ENCODE measurements at places on chromosomes 5 and 9.

- no peak for DNase-seq
These were observed 17.6 kb downstream of the TRMO start for GRCh38 chr9:97904725-97905124.

- DNase-seq: no peak
These were observed 34.2 kb upstream of the GOLGA1 start for GRCh38 chr9:124975131-124975530.

- DNase-seq: no peak
These were observed 122.0 kb downstream of the DAB2IP start for GRCh38 chr9:121773286-121773953.

DNA sequence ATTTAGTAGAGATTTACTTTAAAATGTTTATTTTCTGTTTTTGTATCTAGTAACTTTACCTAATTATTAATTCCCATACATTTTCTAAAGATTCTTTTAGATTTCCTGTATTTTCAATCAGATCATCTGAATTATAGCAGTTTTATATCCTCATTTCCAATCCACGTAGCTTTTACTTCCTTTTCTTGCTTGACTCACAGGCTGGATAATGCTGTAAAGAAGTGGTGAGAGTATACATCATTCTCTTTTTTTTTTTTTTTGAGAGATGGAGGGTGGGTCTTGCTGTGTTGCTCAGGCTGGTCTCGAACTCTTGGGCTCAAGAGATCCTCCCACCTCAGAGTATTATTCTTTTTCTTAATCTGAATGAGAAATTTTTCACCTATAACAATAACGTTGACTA, 11.2 kb upstream of the SETX start:
- DNase-seq: no peak

DNA sequence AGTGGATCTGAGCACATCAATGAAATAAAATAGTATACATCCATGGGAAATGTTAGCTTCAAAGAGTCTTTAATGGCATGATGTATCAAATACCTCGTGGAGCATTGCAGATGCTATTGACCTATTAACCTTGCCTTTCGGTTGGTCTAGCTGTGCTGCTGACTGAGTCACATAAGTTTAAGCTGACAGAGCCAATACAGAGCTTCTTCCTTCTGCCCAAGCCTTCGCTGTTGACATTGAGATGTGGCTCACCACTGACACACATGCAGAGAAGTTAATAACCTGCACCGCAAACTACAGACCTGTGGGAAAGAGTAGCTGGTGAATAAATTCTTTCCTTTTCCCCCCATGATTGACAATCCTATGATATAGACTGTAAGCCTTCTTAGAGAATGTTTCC, 78.2 kb downstream of the LURAP1L start:
- no peak for DNase-seq
